ENCODE measurements at places on chromosomes 7 and 10.

GRCh38 chr10:12781976-12782375 lies 219.5 kb downstream of the CCDC3 start:
- DNase-seq = no peak

- DNase-seq = peak; percentile 31
Observed at GRCh38 chr10:86900955-86901354, 56.5 kb downstream of the MMRN2 start.

- DNase-seq = no peak
Observed at GRCh38 chr7:91286432-91286831, 22.2 kb downstream of the FZD1 start.

- DNase-seq = no peak
Observed at GRCh38 chr7:45015313-45015712, 15.3 kb downstream of the CCM2 start.

DNA sequence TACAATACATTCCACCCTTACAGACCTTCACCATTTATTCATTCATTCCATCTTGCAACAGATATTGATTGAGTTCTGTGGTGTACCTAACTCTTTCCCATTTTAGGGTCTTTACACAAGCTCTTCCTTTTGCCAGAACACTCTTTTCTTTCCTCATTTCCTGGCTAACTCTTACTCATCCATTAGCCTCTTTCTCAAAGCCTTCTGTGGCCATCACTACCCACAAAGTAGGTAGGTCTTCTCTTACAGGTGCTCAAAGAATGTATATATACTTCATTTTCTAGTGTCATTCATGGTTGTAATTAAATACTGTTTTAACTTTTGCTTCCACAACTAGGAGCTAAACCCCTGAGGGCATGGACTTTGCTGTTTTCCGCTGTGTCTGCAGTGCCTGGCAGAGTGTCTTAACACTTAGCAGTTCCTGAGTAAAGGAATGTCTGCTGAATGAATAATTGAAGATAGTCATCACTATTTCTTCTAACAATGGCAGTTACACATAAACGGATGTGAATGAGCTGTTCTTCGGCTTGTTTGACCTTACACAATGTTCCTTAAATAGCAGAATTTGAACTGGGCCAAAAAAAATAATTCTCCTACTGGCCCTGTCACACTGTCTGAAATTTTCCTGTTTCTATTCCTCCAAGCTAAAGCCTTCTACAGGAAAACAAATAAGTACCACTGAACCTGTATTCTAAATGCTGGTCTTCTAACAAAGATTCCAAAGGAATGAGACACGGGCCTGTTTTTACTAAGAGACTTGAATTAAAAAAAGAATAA lies 15.1 kb downstream of the BCAP29 start:
- peak; percentile 88 for DNase-seq

DNA sequence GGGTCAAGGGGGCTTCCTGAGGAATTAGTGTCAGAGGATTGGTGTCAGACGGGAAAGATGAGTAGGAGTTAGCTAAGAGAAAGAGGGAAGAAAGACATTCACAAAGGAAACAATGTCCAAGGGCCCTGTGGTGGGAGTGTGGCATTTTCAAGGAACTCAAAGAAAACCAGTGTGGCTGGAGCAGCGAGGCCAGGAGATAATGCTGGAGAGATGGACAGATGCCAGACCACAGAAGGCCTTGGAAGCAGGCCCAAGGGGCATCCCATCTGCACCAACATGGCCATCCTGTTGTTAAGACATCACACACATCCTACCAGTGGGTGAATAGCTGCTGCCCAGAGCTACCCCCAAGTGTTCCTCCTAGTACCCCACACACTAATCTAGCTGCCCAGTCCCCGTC lies 36.1 kb upstream of the CUL1 start:
- no peak for DNase-seq

Data from GM04503 (cell line).